ENCODE measurements at places on chromosomes 16 and 17. TPM values are rescaled to one million over a fixed set of nuclear protein-coding genes. Genes with fewer than 3 reads are reported as not detected.

GRCh38 chr17:2453325-2453724 lies 52.5 kb upstream of the MNT start:
- no peak for DNase-seq
- peaks cover 19% of the 10 kb centered on the region for H3K36me3 ChIP-seq
- no peak overlapping the region for H3K4me3 ChIP-seq
- no peak overlapping the region for H3K27ac ChIP-seq
- no peaks in the 10 kb centered on the region for H3K4me1 ChIP-seq

HCRT gene
- total RNA-seq = not detected

HOXB7 gene
- total RNA-seq = 8.2 TPM

DPEP3 gene
- not detected for total RNA-seq

Data from K562 (cell line).